ENCODE measurements at places on chromosomes 1 and 21.

DNA sequence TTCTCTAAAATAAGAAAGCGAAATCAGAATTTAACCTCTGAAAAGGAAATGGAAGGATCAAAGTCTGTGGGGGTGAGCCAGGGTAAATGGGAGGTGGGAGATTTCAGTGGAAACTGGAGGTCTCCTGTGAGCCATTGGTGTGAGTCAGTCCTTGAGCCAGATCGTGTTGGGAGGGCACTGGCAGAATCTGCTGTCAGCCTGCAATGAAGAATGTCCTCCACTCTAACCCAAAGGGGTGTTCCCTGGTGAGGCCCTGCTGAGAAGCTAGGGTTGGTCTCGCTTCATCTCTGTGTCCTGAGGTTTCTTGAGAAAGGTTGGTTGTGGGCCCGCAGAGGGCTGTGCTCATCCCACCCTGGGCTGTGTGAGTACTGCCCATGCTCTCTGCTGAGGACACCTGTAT is 2.4 kb downstream of the QSOX1 start:
- no peak for DNase-seq

- no peak for DNase-seq
Observed at GRCh38 chr1:48236716-48237470, 14.4 kb downstream of the SLC5A9 start.

GRCh38 chr1:31487143-31487542 is 74.1 kb downstream of the SERINC2 start:
- no peak for DNase-seq

GRCh38 chr1:70671006-70671405 is 259.9 kb downstream of the CTH start:
- no peak for DNase-seq

DNA sequence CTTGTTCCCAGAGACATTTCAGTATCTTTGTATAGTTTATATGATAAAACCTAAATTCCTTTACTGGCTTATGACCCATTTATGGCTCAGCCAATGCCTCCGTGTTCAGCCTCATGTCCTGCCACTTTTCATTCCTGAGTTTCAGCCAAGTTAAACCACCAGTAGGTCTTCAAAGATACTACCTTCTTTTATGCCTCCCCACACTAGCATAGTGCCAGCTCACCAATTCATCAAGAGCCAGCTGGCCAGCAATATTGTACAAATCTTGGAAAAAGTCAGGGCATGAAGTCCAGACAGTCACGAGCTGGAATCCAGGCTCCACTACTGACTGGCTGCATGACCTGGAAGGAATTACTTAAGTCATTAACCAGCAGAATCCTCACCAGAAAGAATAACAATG is 446.0 kb downstream of the GPATCH2 start:
- DNase-seq, result no peak

DNA sequence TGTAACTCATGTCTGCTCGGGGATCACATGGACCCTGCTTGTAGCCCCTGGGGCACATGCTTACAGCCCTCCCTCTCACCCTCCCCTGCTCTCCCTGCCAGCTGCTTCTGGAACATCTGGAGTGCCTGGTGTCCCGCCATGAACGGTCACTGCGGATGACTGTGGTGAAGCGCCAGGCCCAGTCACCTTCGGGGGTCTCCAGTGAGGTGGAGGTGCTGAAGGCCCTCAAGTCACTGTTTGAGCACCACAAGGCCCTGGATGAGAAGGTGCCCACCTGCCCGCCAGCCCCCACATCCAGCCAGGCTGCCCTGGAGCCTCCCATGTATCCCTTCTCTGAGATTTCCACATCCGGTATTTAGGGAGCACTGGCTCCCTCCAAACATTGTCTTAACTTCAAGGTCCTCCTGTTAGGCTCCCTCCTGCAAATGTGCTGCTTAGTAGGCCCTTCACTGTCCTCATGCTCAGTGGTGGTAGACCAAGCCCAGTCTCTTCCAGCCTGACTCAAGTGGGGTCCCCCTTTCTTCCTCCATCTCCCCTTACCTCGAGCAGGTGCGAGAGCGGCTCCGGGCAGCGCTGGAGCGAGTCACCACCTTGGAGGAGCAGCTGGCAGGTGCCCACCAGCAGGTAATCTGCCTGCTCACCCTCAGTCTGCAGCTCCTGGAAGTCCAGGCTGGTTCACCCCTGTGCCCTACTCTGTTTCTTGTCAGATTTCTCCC is 17.7 kb downstream of the PPFIA4 start:
- no peak for DNase-seq

GRCh38 chr21:25970254-25970930 is 200.2 kb downstream of the APP start:
- DNase-seq, result no peak

DNA sequence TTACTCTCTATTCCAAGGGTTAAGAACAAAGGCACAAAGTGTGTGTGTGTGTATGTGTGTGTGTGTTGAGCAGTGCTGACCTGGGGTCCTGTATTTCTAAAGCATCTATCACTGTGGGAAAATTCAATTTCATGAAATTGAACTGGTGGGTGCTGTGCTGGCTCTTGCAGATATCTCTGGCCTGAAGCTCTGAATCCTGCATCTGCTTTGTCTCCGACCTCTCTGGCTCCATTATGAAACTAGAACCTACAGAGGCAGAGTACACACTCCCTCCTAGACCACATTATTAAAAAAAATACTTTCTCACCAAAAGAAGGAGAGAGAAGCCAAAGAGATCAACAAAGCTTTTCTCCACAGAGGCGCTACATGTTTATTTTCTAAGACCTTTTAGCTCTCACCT is 88.4 kb upstream of the PDE4B start:
- DNase-seq, result no peak

GRCh38 chr1:145997718-145998023 is 1.3 kb upstream of the TXNIP start:
- DNase-seq, result no peak

- no peak for DNase-seq
Observed at GRCh38 chr21:38847556-38847955, 41.8 kb downstream of the ETS2 start.

DNA sequence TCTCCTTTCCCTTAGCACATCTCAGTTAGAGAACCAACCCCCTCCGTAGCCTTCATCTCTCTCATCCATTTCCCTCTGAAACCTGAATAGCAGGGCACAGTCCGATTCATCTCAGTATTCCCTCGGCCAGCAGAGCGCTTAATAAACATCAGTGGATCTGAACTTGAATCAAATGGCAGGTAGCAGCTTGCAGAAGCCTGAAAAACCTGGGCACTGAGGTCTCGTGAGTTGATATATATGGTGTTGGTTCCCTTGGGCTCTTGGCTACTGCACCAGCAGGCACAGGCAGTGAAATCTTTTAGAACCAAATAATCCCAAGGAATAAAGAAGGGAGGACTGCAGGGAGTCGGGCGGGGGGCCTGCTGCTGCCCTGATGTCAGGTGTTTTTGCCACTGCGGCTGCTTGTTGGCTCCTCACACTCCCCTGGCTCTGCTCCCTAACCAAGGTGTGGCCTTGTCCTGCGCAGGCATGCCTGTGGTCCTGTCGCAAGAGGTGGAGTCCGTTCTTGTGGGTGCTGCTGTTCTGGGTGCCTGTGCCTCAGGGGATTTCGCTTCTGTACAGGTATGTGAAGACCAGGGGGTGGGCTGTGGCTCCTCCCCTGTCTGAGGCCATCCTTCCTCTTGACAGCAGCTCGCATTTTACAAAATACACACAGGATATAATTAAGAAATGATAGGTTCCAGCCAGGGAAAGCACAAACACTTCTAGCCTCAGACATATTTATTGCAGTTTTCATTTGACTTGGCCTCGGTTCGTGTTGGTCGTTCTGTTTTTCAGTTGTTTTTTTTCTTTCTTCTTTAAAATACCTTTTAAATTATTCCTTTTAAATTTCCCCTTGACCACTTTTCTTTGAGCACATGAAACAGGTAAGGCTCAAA is 140.9 kb upstream of the HOOK1 start:
- DNase-seq, result no peak

DNA sequence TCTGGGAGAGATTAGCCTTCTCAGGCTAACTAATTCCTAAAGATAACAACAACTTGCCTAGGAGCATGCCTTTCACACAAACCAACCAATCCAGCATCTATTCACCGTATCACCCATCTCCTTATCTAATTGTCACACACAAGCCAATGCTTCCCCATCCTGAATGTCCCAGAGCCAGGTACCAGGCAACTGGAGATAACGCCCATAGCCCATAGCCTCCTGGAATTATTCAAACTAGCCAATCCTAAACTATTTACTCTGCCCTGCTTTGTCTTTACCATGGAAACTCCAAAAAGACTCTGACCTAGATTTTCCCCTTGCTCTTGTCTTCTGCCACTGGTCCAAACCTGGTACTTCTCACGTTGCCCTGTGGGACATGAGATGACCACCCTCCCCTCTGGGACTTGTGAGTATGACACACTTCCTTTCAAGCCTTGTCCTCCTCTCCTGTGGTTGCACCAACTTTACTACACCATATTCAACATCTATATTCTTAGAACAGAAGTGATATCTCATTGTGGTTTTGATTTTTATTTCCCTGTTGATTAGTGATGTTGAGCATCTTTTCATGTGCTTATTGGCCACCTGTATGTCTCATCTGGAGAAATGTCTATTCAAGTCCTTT is 8.8 kb upstream of the ATG4C start:
- no peak for DNase-seq

DNA sequence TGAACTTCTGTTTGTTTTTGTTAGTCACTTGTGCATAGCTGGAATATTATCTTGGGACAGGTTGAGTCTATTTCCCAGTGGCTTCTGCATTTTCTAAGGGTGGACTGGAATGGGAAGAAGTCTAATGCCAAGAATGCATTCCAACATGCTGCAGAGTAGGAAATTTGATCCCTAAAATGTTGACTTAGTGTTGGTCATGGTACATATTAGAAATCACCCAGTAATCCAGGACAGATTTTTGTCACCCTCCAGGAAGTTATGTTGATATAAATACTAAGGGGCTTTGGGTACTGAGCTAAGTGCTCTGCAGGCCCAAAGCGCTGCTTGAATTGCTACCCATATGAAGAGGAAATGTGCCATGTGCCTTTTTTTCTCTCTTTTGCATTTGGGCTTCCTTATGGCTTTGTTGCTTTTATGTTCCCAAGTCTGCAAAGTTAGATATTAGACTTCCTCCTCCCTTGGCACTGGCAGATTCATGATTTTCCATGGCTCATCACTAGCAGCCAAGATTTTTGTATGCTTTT is 10.0 kb downstream of the ARID1A start:
- DNase-seq, result no peak

GRCh38 chr1:180912801-180913565 is at the start of gene KIAA1614:
Gene KIAA1614, plus strand, starts transcription at chr1:180912897. Its CDS starts 347 bp downstream, at chr1:180913244.
- DNase-seq, result no peak

GRCh38 chr1:182602935-182603645 is 1.1 kb downstream of the RGS16 start:
- no peak for DNase-seq

DNA sequence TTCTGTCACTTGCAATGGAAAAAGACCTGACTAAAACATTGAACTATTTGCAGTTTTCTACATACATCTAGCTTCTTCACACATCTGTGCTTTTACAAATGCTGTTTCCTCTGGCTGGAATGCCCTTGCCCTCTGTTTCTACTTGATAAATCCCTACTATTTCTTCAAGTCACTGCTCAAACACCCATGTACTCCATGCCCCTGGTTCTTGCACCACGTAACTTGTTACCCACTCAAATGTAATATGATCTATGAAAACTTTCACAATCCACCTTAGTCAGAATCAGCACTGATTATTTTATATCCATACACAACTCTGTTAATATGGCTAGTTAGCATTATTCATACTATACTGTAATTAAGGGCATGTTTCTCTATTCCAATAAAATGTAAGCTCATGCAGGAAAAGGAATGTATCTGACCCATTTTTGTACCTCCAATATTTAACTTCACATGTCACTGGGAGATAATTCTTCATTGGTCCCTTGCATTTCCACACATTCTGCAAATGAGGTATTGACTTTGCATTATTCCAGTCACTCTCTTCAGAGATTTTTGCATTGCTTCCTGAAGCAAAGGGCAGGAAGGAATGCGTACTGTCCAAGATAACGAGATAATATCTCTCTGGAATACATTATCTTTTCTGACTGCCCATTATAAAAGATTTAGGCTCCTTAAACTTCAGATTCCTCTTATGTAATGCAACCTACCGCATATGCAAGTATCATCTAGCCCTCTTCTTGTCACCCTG is 158.3 kb downstream of the COL24A1 start:
- no peak for DNase-seq

GRCh38 chr1:53736290-53736689 is 2.7 kb downstream of the GLIS1 start:
- no peak for DNase-seq

- no peak for DNase-seq
Observed at GRCh38 chr1:231163830-231164427, 2.1 kb downstream of the TRIM67 start.

- no peak for DNase-seq
Observed at GRCh38 chr1:57727121-57727520, 303.3 kb upstream of the DAB1 start.

- no peak for DNase-seq
Observed at GRCh38 chr1:103171041-103171590, 62.8 kb upstream of the COL11A1 start.

DNA sequence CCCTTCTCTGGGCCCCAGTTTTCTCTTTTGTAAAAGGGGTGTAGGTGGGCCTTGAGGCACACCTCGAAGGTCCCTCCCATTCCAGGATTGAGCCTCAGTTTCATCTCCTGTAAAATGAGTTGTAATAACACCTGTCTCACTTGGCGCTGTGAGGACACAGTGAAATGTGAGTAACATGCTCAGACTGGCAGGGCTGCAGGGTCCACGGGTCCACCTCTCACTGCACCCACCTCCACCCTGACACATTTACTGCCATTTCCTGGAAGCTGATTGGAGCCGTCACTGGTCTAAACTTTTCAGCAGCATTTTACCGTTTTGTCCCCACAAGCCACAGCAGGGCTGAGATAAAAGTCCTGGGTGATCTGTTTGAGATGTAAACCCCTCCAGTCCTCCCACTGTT is 398.0 kb downstream of the PTPRU start:
- DNase-seq, result no peak

GRCh38 chr1:216390956-216391355 is 32.3 kb downstream of the USH2A start:
- DNase-seq, result no peak

- DNase-seq, result no peak
Observed at GRCh38 chr1:11158291-11158690, 30.9 kb upstream of the ANGPTL7 start.

DNA sequence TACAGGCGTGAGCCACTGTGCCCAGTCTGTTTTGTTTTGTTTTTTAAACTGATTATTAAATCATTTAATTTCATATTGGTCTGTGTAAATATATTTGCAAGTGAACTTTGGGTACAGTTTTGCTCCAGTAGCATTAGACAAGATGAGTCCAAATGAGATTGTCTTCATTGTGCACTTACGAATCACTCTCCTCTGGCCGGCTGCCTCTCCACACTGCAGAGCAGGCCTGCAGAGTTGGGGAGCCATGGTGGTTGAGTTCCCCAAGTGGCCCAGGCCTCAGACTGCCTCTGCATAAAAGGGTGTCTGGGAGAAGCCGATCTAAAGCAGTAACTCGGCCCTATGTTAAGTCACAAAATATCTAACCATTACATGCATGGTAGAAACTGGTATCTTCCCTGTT is 74.8 kb downstream of the ATP5PO start:
- DNase-seq, result no peak

Data from activated CD4-positive, alpha-beta T cell treated with anti-CD3 and anti-CD28 coated beads, Interleukin-2, amount 50 U/mL, for 24 hours (primary cell).